Activated CD4-positive, alpha-beta T cell treated with anti-CD3 and anti-CD28 coated beads for 4 hours (primary cell): ENCODE measurements at places on chromosomes 3 and 15.

DNA sequence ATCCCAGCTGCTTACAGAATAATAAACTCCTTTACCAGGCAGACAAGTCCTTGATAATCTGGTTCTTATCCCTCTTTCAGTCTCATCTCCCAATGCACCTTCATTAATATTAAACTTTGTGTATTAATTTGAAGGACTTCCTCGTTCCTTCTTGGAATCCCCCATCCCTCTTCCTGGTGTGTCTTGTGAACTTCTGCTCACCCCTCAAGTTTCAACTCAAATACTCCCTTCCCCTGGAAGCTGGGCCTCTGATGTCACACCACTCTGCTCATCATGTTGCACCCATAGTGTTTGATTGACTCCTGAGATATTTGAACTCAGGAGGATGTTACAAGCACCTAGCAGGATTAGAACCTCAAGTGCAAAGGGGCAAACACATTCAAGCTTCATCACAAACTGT, 3.3 kb upstream of the STT3B start:
- DNase-seq, result no peak

DNA sequence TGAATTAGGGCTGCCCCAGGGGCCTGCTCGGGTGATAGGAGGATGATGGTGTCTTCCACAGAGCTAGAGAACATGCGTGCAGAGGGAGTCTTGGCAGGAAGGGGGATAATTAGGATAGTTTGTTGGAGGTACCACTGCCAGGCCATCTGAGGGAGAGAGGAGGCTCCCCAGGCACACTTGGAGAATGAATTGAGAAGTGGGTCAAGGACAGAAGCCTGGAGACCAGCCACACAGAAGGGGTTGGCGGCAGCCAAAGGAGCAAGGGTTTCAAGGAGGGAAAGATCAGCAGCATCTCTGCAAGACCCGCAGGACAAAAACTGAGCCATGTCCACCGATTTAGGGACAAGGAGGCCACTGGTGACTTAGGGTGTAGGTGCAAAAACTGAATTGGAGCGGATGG, 6.9 kb downstream of the SLC28A1 start:
- DNase-seq, result no peak

- no peak for DNase-seq
These were observed 105.0 kb downstream of the NFKBIZ start for GRCh38 chr3:101954361-101954760.

DNA sequence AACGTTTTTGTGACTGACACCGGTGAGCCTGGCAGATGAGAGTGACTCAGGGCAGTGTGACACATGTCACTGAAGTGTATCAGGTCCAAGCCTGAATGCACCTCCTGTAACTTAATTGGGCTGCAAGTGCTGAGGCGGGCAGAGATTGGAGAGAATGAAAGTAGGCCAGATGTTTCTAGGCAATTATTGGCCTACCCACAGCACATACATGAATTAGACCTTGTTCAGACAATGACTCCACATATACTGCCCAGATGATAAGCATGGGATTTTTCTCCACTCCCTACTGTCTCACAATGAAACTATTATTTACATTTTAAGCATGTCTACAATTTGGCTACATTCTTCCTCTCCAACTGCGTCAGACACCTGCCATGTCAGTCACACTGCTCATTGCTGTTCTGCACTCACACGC, 187.3 kb upstream of the ZNF385D start:
- DNase-seq, result no peak

GRCh38 chr15:79094611-79095021, 4.0 kb upstream of the RASGRF1 start:
- no peak for DNase-seq

DNA sequence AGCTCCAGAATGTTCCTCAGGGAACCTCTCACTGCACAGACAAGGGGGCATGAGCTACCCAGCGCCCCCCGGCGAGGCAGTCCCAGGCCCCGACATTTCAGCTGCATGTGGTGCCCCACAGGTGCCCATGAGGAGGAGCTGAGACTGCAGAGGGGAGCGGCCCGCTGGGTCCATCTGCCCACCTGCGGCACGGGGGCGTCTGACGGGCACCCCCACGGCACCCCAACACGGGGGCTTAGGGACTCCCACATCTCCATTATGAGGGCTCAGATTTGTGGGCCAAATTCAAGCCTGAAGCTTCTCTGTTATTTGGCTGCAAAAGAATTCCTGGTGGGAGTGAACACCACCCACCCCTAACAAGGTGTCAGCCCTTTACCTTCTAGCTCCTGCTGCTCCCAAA, 258.4 kb downstream of the UACA start:
- DNase-seq, result no peak

DNA sequence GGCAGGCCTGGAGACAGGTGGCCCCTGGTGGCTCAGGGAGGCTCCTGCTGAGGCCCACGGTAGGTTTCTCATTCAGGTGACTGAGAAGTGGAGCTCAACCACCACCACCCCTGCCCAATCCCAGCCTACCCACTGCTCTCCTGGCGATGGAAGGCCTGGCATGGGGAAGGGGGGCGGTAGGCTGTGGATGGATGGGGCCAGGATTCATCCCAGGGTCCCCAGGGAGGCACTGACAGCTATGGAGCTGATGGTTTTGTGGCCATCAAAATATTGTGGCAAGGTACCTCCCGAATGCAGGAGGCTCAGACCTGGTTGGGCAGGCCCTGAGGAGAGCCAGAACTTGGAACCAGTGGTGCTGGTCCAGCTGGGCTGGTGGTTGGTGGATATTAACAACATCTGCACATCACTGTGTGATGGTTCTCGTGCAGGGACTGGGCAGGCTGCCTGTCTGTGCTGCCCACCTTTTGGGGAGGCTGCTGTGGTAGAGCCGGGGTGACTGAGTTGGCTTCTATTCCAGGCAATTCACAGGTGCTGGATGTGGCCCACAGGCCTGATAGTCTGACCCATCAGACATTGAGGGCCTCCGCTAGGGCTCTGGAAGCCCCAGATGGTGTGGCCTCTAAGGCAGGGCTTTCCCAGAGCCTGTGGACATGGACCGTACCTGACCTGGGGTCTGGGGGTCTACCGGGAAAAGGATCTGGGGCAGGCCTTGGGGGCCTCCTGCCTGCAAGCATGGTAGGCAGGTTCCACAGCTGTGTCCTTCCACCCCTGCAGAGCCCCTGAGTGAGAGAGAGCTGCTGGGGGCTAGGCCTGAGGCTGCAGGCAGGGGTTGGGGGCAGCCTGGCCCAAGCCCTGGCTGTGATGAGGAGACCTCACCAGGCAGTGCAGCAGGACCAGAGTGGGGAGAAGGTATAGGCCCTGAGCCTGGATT, 3.4 kb downstream of the ZBTB47 start:
- DNase-seq, result no peak

DNA sequence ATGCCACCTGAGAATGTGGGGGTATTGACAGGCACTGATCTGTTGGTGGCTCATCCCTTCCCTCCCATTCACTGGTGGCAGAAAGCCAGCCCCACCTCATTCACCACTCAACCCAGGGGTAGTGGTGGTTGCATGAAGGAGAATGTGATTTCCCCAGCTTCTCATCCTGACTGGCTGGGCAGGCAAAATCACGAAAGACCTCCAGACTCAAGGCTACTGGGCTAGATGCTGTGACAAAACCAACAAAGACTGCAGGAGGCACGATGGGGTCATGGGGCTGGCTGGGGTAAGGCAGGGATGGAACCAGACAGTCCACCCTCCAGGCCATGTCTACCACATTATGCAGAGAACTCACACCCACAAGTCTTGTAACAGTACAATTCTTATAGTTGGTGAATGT, 33.9 kb downstream of the FSTL1 start:
- DNase-seq, result no peak

DNA sequence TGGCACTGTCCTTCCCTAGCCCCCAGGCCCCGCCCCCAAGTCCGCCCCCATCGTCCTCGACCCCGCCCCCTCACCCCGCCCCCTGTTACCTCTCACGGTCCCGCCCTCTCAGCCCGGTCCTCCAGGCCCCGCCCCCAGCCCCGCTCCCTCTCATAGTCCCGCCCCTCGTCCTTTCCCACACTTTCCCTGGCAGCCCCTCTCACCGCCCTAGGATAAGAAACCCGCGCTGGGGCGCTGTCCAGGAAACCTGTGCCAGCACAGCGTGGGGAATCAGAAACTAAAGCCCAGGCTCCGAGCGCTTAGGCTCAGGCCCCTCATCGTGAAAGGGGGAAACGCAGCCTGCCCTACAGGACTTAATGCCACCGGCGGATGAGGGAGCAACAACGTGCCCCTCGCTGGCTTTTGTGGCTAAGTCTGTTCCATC, 20.9 kb downstream of the TRPM1 start:
- peak; percentile 24 for DNase-seq

- DNase-seq, result peak; percentile 40
These were observed 1.1 kb upstream of the EIF2B5 start for GRCh38 chr3:184133840-184134745.

DNA sequence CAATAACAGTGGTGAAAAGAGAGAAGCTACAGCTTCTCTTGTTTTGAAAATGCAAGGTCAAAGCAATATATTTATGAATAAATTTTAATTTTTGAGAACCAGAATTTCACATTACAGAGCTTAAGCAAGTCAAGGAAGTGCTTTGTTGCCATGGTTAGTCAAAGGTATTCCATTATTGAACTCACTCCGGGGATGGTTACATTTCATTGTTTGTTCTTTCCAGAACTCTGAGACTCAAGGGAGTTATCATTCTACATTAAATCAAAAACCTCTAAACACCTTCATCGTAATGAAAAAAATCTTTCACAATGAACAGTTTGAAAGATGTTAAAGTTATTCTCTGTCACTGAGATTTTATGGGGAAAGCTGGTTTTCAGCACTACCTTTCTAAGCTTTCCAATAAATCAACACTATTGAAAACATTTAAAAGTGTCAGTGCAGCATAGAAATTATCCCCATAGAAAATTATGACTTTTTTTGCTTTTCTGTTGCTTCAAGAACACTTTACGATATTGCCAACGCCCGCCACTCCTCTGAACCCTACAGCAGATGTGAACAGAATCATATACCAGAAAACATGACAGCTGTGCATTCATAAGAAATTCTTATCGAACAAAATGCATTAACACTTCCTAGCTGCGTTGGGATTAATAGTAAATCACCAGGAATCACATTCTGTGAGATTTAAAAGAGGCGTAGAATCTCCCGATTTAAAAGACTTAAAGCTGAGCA, 83.0 kb downstream of the OTOL1 start:
- DNase-seq, result no peak

GRCh38 chr15:93056836-93057235, 32.2 kb downstream of the RGMA start:
- no peak for DNase-seq

- no peak for DNase-seq
These were observed 10.6 kb upstream of the KIF23 start for GRCh38 chr15:69403594-69403993.

- no peak for DNase-seq
These were observed 78.9 kb downstream of the TGFBR2 start for GRCh38 chr3:30685267-30685667.

DNA sequence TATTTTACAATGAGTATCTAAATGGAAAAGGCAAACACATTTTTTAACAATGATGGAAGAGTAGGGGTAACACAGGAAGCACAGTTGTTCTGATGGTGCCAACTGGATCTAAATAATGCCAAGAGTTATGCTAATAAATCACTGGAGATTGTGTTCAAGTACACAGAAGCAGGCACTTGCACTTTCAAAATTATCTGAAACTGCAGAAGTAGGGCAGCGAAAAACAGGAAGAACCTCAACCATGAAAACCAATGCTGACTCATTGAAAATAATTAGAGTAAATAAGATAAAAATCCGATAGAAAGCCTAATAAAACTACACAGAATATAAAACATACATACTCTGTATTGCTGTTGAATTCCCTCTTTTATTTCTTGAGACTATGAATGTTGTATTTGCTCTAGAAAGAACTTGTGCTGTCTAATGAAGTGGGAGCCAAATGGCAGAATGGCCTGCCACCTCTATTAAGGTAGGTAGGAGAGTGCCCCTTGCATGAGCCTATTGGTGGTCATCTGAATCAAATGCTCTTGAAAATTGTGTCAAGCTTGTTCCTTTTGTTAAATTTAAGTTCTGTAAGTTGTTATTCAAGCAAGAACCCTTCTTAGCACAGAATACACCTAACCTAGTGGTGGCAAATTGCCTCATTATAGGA, 93.7 kb downstream of the ABI3BP start:
- DNase-seq, result no peak

DNA sequence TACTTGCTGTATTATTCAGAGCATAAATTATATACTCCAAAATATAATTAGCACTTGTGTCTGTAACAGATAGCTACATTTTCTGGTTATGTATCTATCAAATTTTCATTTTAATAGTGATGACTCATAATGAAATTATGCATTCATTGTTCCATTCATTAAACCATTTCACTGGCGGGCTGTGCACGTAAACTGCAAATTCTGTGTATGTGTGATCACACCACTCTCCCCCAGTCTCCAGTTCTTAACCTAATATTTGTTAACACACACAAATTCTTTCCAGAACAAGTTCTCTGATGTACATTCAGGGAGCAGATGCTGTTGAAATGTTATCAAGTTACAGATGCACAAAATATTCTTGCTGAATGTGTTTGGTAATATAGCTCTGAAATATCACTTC, 3.8 kb upstream of the KCNMB2 start:
- no peak for DNase-seq

GRCh38 chr3:135231737-135232136, 436.7 kb downstream of the EPHB1 start:
- DNase-seq, result no peak

DNA sequence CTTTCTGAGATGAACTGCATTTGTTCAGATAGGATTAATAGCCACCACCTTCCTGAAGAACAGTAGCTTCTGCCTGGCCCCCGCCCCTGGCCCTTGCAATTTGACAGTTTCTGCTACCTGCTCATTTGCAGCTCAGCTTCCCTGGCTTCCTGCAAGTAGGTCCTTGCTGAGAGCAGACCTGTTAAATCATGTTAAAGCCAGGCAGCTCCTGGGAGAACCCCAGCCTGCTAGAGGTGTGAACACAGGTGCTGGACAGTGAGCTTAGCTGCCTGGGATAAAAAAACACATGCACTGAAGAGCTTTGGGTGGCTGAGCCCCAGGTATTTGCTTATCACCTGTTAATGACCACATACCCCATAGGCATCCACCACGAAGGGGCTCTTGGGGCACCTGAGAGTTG, 143.4 kb downstream of the PTPRG start:
- DNase-seq, result no peak

GRCh38 chr15:66573348-66573718, 7.5 kb upstream of the LCTL start:
- no peak for DNase-seq

DNA sequence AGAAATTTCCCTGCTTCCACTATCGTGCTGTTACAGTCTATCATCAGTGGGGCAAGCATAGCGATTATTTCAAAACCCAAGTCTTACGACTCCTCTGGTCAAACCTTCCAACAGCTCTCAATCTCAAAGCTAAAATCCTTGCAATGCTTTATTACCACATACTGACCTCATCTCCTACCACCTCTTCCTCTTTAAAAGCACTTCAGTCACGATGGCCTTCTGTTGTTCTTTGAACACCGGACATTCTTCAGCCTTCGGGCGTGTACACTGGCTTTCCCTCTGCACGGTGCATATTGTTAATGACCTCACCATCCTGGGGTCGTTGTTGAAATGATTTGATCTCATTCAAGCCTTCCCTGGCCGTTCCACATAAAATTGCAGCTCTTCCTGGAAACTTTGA, 31.1 kb downstream of the MAGEL2 start:
- no peak for DNase-seq
